Breast epithelium (tissue), 4 donors: ENCODE measurements at places on chromosomes 1 and 21. TPM values are rescaled to one million over a fixed set of nuclear protein-coding genes. Genes with fewer than 3 reads are reported as not detected.

Gene CLDN19
- total RNA-seq: 3.1 TPM

Gene ETV3L
- total RNA-seq: not detected

Gene PLEKHN1
- 2.8 TPM for total RNA-seq

Gene LRRC8B
- total RNA-seq: 12.3 TPM

Gene S100A7
- not detected for total RNA-seq

Gene ESPN
- total RNA-seq: 10.8 TPM

Gene CFAP45
- 2.6 TPM for total RNA-seq

Gene NAV1
- 11.3 TPM for total RNA-seq

Gene OR2L3
- total RNA-seq: 0.15 TPM

DNA sequence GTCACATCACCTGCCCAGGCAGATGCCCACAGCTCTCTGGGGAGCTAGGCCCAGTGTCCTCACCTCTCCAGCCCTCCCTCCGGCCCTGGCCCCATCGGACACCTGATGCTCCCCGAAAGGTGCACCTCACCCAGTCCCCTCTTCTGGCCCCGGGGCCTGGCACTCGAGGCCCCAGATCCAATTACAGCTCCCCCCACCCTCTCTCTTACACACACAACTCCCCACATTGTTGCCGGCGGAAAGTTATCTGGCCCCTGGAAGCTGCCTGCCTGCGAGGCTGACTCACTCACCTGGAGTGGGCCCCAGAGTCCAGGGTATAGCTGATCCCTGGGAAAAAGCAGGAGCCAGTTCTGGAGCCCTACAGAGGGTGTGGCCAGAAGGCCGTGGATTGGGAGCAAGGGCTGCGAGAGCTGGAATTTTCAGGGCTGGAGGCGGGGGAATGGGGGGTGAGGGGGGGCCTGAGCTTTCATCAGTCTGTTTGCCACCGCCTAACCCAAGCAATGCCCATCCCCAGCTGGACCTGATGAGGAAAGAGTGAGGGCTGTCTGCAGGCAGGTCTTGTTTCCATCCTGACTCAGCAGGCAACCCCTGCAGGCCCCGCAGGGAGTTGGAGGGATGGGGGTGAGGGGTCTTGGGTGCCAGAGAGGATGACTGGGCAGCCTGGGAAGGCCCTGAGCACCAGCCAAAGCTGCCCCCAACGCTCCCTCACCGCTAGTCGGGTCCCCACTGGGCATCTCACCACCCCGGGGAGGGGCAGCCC, 948 bp downstream of the FBXO2 start:
- peak; percentile 49 for DNase-seq

DNA sequence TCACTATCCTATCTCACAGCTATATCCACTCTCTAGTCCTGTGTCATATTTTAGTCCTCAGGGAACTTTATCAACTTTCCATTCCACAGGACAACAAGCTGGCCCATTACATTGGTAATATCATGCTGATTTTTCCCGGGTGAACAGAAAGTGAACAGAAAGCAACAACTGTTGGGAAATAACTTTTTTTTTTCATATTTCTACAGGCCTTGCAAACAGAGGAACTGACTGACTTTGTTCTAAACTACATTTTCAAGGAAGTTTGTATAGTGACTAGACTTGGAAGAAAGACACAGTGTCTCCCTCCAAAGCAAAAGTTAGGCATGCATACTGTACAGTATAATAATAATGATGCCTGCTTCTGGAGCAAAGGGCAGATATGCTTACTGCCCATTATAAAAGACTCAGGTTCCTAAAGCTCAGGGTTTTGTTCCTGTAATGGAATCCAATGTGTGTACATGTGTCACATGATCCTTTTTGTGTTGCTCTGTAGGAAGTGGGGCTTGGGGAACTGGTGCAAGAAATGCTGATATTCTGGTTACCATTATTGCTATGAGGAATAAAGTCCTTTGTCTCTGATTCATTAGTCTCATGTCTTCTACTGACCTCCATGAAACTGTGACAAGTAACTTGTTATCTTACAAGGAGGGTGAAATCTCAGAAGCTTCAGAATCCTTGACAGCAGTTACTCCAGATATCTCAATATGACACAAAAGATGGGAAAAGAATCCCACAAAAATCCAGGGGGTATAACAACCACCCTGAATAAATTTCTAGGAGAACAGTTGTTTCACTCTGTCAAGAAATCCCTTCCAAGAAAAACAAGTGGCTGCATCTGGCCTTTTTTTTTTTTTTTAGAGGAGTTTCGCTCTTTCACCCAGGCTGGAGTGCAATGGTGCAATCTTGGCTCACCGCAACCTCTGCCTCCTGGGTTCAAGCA, 17.7 kb upstream of the NTPCR start:
- no peak for DNase-seq

GRCh38 chr1:105138458-105138893, 1388.8 kb downstream of the AMY1C start:
- no peak for DNase-seq

GRCh38 chr1:24540906-24541710, 14.8 kb upstream of the NCMAP start:
- no peak for DNase-seq

- no peak for DNase-seq
These were observed 77.1 kb downstream of the CLSTN1 start for GRCh38 chr1:9746651-9747050.

DNA sequence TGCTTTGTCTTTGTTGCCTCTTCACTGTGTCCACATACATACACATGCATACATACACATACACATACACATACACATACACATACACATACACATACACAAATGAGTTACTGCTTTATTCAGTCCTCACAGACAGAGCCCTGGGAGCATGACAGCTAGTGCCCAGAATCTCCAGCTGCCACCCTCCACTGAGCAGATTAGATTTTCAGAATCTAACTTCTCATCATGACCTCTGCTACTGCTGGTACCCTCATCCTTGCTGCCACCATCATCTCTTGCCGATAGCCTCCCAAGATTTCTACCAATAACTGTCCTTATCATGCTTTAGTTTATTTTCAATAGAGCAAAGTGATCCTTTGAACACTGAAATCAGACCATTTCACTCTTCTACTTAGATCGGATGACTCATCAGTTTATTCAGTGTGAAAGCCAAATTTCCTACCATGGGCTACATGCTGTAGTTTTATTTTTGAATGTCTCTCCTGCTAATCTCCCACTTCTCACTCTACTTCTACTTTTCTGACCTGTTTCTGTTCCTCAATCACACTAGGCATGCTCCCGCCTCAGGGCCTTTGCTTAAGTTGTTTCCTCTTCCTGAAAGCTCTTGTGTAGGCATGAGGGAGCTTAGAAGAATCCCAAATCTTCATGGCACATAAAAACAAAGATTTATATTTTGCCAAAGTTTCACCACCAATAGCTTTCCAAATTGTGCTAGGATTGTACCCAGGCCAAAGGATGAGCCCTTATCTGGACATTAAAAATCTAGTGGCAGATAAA, 43.0 kb downstream of the ATP6V1G3 start:
- DNase-seq: no peak

DNA sequence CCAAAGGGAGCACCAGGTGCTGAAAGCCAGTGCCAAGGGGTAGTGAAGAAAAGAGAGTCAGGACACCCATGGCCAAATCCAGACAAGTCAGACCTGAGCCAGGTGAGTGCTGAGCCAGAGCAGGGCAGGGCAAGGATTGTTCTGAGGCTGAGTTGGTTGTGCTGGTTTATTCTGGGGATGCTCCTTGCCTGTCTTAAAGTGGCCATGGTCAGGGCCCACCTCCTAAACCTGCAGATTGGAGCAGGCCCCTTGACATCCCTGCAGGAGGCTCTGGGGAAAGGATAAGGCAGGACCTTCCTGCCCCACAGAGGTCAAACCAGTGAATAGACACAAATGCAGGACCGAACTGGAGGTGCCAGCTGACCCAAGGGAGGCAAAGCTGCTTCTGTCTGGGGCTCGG, 138.4 kb downstream of the HIVEP3 start:
- DNase-seq: no peak

DNA sequence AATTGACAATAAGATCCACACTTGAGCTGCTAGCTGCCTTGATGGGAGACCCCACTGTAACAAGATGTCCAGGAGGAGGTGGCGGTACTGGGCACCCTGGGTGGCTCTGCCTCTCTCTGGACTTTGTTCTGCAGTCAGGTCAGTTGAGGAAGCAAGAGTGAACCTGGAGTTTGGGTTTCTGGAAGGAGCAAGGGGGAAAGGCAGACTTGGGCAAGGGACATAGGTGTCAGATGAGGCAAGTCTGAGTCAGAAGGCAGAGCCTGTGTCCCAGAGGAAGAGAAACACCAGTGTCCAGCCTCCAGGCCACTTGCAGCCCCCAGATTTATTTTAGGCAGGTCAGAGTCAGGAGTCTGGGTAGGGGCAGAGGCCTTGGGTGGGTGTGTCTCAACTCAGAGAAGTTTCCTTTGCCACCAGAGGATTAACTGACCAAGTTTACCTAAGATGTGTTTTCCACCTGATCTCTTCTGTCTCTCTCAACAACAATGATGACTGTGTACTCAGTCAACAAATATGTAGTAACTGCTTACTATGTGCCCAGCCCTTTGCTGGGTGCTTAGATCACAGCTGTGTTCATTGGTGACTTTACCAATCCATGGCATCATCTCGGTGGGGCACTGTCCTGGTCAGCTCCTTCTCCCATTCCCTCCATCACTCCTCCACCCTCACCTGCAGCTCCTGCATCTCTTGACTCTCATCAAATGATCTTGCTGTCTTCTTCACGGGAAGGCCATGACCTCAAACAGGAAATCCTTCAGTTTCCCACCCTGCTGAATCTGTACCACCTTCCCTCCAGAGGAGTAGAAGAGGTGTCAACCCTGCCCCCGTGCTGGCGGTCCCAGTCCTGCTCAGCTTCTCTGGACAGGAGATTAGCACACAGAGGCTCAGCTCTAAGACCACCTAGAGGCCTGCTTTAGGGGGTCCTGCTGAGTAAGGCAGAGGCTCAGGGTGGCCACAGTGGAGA, 36.6 kb downstream of the ELF3 start:
- DNase-seq: no peak

DNA sequence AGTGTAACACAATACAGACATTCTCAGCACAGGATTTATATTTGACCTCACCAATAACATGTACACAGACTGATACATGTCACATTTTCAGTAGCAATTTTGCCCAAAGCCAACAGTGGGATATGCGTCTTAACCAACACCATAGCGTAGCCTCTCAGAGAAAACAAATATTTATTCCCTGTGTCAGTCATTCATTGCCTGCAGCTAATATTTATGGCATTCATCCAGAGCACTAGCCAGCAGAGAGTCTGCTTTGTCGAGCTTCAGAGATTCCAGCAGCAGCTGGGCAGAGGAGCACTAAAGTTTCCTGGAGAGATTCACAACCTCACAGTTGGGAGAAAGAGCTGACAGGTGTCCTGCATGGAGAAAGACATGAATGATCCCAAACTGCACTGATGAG, 400.7 kb upstream of the DAB1 start:
- no peak for DNase-seq
